Activated T-helper 2 cell treated with anti-CD3 and anti-CD28 coated beads, Interferon-gamma antibody, Interleukin-2, Interleukin-4, amounts not matched to agents 10 μg/mL and 5 μg/mL and 100 μg/mL, durations not matched to agents 14 hours and 24 hours and 36 hours (primary cell): ENCODE measurements at places on chromosomes 2 and 18. TPM values are rescaled to one million over a fixed set of nuclear protein-coding genes. Genes with fewer than 3 reads are reported as not detected.

Gene SNTG2
- total RNA-seq = not detected in 2 replicates

DNA sequence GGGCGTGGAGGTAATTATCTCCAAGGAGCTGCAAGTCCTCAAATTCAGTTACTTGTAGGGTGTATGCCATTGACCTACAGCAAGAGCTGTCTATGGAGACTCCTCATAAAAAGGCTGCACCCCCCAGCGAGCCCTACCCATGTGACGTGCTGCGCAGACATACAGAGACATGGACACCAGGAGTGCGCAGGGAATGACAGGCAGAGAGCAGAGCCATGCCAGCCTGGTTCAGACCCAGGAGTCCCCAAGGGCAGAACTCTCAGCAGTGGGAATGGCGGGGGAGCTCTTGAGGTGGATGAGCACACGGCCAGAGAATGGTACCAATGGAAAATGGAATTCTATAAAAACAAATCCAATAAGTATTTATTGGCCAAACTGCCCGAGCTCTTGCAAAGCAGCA lies 310.1 kb downstream of the MYCN start:
- peaks cover 2% of the 10 kb centered on the region for H3K27me3 ChIP-seq
- H3K4me1 ChIP-seq = no peaks in the 10 kb centered on the region
- no peak overlapping the region for H3K4me3 ChIP-seq
- no peak for DNase-seq

Gene BCL11A
- 0.21 TPM in 2 replicates for total RNA-seq

Gene FZD7
- 1.1 and 1.4 TPM in 2 replicates for total RNA-seq

Gene EFR3B
- total RNA-seq = 0.34 and 0.46 TPM in 2 replicates

- H3K36me3 ChIP-seq = no peaks in the 10 kb centered on the region
- no peak overlapping the region for H3K27ac ChIP-seq
- DNase-seq = no peak
- no peak overlapping the region for H3K4me3 ChIP-seq
Measured at GRCh38 chr18:37496568-37496967, 69.0 kb downstream of the CELF4 start.

GRCh38 chr2:170214309-170214948 lies 36.5 kb downstream of the MYO3B start:
- H3K4me3 ChIP-seq = no peak overlapping the region
- H3K4me1 ChIP-seq = no peaks in the 10 kb centered on the region
- no peaks in the 10 kb centered on the region for H3K36me3 ChIP-seq
- no peak for DNase-seq
- peaks cover 10% of the 10 kb centered on the region for H3K27me3 ChIP-seq

GRCh38 chr2:120976501-120977307 lies 241.0 kb downstream of the GLI2 start:
- no peaks in the 10 kb centered on the region for H3K36me3 ChIP-seq
- no peak overlapping the region for H3K27ac ChIP-seq
- H3K4me3 ChIP-seq = no peak overlapping the region
- DNase-seq = no peak
- H3K27me3 ChIP-seq = no peaks in the 10 kb centered on the region

Gene NEU2
- not detected in 2 replicates for total RNA-seq

DNA sequence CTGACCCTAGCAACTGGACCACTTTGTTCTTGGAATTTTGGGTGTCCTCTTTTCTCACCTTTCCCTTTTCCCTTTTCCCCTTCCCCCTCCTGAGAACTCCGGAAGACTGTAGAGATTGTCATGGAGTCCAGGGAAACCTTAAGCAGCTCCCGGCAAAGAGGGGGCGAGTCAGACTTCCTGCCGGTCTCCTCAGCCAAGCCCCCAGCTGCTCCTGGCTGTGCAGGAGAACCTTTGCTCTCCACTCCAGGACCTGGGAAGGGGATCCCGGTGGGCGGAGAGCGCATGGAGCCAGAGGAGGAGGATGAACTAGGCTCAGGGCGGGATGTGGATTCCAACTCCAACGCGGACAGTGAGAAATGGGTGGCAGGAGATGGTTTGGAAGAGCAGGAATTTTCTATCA lies 20.5 kb downstream of the SETBP1 start:
- H3K36me3 ChIP-seq = peaks cover 16% of the 10 kb centered on the region
- no peak for DNase-seq
- H3K4me1 ChIP-seq = peaks cover 16% of the 10 kb centered on the region

DNA sequence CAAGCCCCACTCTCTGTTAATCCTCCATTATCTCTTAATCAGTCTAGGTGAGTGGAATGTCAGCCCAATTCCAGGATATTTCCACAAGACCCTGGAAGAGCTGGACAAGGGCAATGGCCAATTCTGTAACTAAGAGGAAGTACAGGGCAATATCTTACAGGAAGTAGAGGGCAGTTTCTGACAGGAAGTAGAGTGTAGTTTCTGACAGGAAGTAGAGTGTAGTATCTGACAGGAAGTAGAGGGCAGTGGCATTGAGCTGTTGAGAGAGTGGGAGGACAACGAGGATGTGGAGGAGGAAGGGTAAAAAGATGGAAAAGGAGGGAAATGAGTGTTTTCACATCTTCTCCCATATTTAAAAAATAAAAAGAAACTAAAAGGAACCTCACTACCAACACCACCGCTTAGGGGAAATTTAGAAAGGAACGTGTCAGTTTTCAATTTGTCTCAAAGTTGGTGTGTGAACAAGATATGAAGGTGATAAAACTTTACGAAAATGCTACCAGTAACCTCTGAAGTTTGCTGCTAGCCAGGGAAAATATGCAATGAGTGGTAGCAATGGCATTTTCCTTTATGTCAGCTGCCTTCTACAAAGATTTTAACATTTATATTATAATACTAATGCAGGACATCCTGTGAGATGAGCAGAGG lies 430.9 kb upstream of the HNRNPA3 start:
- no peak overlapping the region for H3K4me3 ChIP-seq
- H3K36me3 ChIP-seq = peaks cover 16% of the 10 kb centered on the region
- H3K4me1 ChIP-seq = peaks cover 7% of the 10 kb centered on the region

DNA sequence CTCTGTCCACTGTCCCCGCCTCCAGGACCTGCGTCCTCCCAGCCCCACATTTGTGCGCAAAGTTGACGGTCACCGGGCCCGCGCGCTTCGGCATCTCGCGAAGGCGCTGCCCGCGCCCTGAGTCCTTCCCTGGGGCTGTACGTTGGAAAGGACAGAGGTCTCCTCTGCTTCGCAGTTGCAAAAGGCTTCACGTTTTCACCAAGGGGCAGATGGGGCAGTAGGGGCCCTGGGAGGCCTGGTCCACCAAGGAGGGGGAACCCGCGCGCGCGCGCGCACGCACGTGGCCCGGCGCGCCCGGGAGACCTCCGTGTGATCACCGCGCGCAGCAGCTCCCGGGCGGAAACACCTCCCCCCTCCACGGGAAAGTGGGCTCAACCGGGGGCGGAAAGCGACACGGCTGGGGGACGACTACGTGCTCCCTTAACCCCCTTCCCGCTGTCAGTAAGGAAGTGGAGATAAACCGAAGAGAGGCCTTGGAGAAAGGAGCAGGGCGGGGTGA lies 21.9 kb downstream of the TEX44 start:
- H3K27me3 ChIP-seq = no peaks in the 10 kb centered on the region
- H3K36me3 ChIP-seq = no peaks in the 10 kb centered on the region
- peak overlapping the region; percentile 92 for H3K27ac ChIP-seq
- DNase-seq = no peak
- H3K4me3 ChIP-seq = peak overlapping the region; percentile 74

GRCh38 chr2:232577841-232578240 lies 27.4 kb downstream of the EIF4E2 start:
- H3K27ac ChIP-seq = no peak overlapping the region
- H3K27me3 ChIP-seq = no peaks in the 10 kb centered on the region
- H3K4me3 ChIP-seq = no peak overlapping the region
- no peak for DNase-seq
- H3K36me3 ChIP-seq = peaks cover 33% of the 10 kb centered on the region

Gene VSNL1
- total RNA-seq = not detected in 2 replicates

Gene ERFE
- 0.46 and 1.1 TPM in 2 replicates for total RNA-seq

Gene RTP5
- 0.09 and 0.30 TPM in 2 replicates for total RNA-seq

DNA sequence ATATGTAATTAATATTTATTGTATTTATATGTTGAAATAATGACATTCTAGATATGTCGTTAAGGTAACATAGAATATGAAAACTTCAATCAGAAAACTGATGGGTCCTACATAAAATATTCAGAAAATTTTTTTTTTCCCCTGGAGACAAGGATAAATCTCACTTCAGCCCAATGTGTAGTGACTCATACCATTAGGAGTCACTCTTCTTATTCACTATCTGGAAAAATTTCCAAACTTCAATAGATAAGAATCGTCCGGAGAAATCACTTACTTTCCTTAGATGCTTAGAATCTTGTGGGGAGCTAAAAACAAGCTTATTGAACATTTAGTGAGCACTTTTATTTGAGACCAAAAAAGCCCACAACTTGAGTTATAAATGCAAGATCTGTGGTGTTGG lies 4.6 kb downstream of the SERPINB13 start:
- no peaks in the 10 kb centered on the region for H3K36me3 ChIP-seq
- DNase-seq = no peak
- H3K27ac ChIP-seq = no peak overlapping the region
- peaks cover 1% of the 10 kb centered on the region for H3K27me3 ChIP-seq
- no peaks in the 10 kb centered on the region for H3K4me1 ChIP-seq
- no peak overlapping the region for H3K4me3 ChIP-seq

DNA sequence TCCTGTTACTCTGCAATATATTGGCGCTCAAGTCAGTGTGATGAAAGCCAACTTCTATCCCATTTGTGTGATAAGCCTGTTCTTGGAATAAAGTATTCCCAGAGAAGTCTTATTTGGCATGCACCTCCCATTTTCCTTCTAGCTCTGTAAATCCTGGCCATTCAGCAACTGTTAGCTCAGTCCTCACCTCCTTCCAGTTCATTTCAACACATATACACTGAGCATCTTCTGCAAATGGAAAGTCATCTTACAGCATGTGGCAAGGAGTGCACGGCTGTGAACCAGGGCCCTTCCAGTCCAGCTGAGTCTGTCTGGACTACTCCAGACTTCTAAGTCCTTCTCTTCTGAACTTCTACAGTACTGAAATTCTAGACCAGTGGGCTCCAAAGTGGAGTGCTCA lies 53.1 kb downstream of the SPATS2L start:
- peaks cover 5% of the 10 kb centered on the region for H3K36me3 ChIP-seq
- H3K4me3 ChIP-seq = no peak overlapping the region
- H3K27me3 ChIP-seq = no peaks in the 10 kb centered on the region
- no peak for DNase-seq

Gene KIF5C
- total RNA-seq = 12.9 and 17.3 TPM in 2 replicates

Gene PROM2
- 0.59 and 1.1 TPM in 2 replicates for total RNA-seq

DNA sequence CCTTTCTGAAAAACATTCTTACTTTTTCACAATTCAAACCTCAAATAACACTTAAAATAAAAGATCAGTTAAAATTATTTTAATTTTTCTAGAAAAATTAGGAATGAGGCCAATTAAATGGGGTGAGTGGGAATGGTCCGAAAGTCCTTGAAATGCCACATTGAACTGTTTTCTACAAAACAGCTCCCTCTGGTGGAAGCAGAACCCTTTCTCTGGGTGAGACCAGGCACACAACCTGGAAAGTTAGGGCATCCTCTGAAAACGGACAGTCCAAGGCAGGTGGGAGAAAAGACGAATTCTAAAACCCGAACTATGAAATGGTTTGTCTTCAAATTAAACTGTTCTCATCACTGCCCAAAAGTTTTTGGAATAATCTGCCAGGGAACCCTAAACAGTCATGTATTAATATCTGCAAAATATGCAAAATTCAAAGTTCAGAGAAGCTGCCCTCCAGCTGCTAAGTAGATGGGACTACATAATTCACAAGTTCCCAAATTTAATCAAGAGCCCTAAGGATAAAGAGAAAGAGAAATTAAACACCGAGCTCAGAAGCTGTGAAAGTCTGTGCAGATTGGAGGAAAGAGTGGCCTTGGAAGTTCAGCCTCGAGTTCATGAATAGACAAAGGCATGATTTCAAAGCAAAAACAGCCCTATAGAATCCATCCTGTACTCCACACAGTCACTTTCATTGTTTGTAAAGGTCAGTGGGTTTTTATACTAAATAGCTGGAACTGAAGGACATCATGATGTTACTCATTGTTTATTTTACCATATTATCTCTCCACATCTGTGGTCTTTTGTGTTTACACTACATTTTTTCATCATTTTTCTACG lies 108.3 kb downstream of the PIEZO2 start:
- H3K27ac ChIP-seq = no peak overlapping the region
- H3K4me1 ChIP-seq = no peaks in the 10 kb centered on the region
- no peak overlapping the region for H3K4me3 ChIP-seq
- no peaks in the 10 kb centered on the region for H3K36me3 ChIP-seq
- no peak for DNase-seq

Gene AQP12B
- not detected in 2 replicates for total RNA-seq

- H3K36me3 ChIP-seq = peaks cover 3% of the 10 kb centered on the region
- peaks cover 55% of the 10 kb centered on the region for H3K4me1 ChIP-seq
- H3K27ac ChIP-seq = peak overlapping the region; percentile 58
- peak; percentile 33 for DNase-seq
- H3K27me3 ChIP-seq = no peaks in the 10 kb centered on the region
- H3K4me3 ChIP-seq = peak overlapping the region; percentile 43
Measured at GRCh38 chr2:98761267-98761781, 30.4 kb upstream of the MGAT4A start.

Gene DLGAP1
- total RNA-seq = not detected in 2 replicates

- peaks cover 22% of the 10 kb centered on the region for H3K4me1 ChIP-seq
- no peaks in the 10 kb centered on the region for H3K36me3 ChIP-seq
- DNase-seq = peak; percentile 12
- H3K27ac ChIP-seq = peak overlapping the region; percentile 55
- H3K4me3 ChIP-seq = no peak overlapping the region
- H3K27me3 ChIP-seq = no peaks in the 10 kb centered on the region
Measured at GRCh38 chr2:178871536-178871935, 64.3 kb upstream of the TTN start.

GRCh38 chr2:204686406-204686805 lies 141.1 kb downstream of the PARD3B start:
- DNase-seq = no peak
- no peak overlapping the region for H3K4me3 ChIP-seq
- H3K27ac ChIP-seq = no peak overlapping the region
- peaks cover 15% of the 10 kb centered on the region for H3K27me3 ChIP-seq
- H3K36me3 ChIP-seq = no peaks in the 10 kb centered on the region

- no peaks in the 10 kb centered on the region for H3K36me3 ChIP-seq
- DNase-seq = no peak
- no peak overlapping the region for H3K27ac ChIP-seq
- no peaks in the 10 kb centered on the region for H3K4me1 ChIP-seq
Measured at GRCh38 chr18:4691836-4692235, 236.7 kb upstream of the DLGAP1 start.

- H3K27me3 ChIP-seq = peaks cover 55% of the 10 kb centered on the region
- H3K4me1 ChIP-seq = peaks cover 30% of the 10 kb centered on the region
- H3K36me3 ChIP-seq = no peaks in the 10 kb centered on the region
- no peak for DNase-seq
Measured at GRCh38 chr18:61954096-61954746, 61.4 kb upstream of the RNF152 start.

GRCh38 chr2:102065675-102066252 lies 74.0 kb downstream of the IL1R2 start:
- H3K27me3 ChIP-seq = peaks cover 11% of the 10 kb centered on the region
- DNase-seq = no peak
- no peaks in the 10 kb centered on the region for H3K36me3 ChIP-seq
- no peak overlapping the region for H3K4me3 ChIP-seq

DNA sequence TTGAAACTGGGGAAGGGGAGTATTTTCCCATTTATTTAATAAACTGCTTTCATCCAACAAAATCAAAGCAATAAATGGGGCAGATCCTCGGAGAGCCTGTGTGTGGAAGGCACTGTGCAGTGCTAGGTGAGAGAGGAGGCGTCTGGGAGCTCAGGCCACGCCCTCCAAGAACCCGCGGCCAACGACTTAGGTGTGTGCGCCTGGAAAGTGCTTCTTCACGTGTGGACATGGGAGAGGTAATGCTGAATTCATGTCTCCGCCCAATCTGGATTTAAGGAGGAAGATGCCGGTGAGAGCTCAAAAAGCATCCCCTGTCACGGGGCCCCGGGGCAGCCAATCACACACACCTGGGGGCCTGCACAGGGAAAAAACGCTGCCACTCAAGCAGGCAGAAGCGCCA lies 77.4 kb downstream of the HDAC4 start:
- peak overlapping the region; percentile 88 for H3K27ac ChIP-seq
- H3K36me3 ChIP-seq = peaks cover 31% of the 10 kb centered on the region
- H3K4me3 ChIP-seq = no peak overlapping the region
- no peaks in the 10 kb centered on the region for H3K27me3 ChIP-seq
- DNase-seq = no peak
